Activated naive CD4-positive, alpha-beta T cell treated with anti-CD3 and anti-CD28 coated beads for 36 hours (primary cell): ENCODE measurements at places on chromosomes 4 and X. TPM values are rescaled to one million over a fixed set of nuclear protein-coding genes. Genes with fewer than 3 reads are reported as not detected.

Gene TMEM271
- not detected for total RNA-seq

Gene DUSP9
- not detected for total RNA-seq

Gene PRR32
- total RNA-seq, result not detected

DNA sequence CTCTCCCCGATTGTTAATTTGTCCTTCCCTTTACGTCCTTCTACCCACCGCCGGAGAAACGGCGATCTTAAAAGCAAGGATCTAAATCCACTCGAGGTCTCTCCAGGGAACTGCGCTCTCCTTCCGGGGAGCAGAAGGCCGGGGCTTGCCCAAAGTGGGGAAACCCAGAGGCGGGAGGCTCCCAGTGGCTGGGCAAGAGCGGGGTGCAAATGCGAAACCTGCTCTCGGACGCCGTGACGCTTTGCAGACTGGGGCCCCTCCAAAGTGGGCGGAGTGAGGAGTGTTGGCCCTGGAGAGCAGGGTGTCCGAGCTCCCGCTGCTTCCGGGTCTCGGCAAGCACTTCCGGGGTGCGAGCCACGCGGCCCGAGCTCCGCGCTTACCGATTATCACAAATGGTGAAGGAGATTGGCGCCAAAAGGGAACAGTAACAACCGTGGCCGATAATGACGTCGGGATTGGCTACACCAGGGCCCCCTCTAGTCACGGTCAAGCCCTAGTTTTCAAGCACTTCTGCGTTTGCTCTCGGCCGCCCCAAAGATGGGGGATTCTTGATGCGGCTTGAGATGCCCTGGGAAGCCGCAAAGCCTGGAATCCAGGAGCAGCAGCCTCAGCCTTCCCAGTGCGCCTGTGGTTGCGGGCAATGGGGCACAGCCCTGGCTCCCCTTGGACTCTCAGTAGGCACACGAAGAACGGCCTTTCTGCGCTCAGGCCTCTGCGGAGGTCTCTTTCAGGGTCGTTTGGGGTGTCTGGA lies 29.0 kb downstream of the HAND2 start:
- H3K4me3 ChIP-seq, result peak overlapping the region; percentile 35
- H3K36me3 ChIP-seq, result peaks cover 11% of the 10 kb centered on the region
- DNase-seq, result no peak
- H3K27me3 ChIP-seq, result peaks cover 69% of the 10 kb centered on the region
- no peak overlapping the region for H3K27ac ChIP-seq

Gene TMPRSS11A
- total RNA-seq, result not detected

DNA sequence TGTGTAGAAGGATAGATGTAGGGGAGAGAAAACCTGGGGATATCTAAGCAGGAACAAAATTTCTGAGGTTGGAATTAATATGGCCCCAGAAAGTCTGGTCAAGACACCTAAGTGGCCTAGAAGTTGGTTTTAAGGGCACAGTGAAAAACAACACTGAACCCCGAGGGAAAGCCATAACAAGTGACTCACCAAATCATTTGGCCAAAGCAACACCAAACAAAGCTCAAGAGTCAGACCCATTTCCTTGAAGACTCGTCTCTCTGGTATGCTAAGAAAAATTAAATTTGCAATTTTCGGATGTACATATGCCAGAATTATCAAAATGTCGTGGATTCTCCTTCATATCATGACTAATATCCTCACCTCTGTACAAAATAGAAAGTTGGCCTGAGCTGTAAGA lies 162.9 kb downstream of the SMIM20 start:
- H3K27me3 ChIP-seq, result no peaks in the 10 kb centered on the region
- peaks cover 5% of the 10 kb centered on the region for H3K36me3 ChIP-seq
- H3K4me3 ChIP-seq, result no peak overlapping the region
- no peak for DNase-seq
- peaks cover 84% of the 10 kb centered on the region for H3K4me1 ChIP-seq

Gene LAMTOR3
- total RNA-seq, result 24.9 TPM

Gene ELOVL6
- total RNA-seq, result 7.9 TPM

DNA sequence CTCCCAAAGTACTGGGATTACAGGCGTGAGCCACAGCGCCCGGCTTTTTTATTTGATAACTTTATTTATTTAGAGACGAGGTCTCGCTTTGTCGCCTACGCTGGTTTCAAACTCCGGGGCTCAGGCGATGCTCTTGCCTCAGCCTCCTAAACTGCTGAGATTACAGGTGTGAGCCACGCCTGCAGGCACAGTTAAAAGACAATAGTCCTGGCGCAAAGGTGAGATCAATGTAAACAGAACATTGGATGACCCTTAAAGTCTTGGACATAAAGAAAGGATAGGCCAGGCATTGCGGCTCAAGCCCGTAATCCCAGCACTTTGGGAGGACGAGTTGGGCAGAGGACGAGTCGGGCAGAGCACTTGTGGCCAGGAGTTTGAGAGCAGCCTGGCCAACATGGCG lies 2.8 kb upstream of the TXLNG start:
- H3K4me1 ChIP-seq, result peaks cover 9% of the 10 kb centered on the region
- no peak for DNase-seq
- no peak overlapping the region for H3K4me3 ChIP-seq
- no peaks in the 10 kb centered on the region for H3K27me3 ChIP-seq
- H3K27ac ChIP-seq, result no peak overlapping the region
